ENCODE measurements at places on chromosomes 4 and X.

- DNase-seq: no peak
Observed at GRCh38 chrX:11770320-11770719, 12.3 kb downstream of the MSL3 start.

GRCh38 chrX:3728454-3728853 is 15.0 kb upstream of the PRKX start:
- no peak for DNase-seq

DNA sequence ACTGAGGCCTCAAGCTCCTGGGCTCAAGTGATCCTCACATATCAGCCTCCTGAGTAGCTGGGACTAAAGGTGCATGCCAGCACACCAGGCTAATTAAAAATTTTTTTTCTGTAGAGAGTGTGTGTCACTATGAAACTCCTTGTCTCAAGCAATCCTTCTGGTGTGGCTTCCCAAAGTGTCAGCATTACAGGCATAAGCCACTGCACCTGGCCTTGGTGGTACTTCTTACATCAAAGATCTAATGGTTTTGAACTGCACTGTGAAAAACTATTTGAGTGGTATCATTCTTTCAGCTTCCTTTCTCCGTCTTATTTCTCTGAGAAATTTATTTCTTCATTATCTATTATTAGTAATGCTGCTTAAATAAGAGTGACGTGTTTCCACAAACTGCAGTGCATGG is 98.5 kb downstream of the UNC5C start:
- DNase-seq: no peak

GRCh38 chr4:117637347-117637746 is 396.9 kb upstream of the NDST3 start:
- DNase-seq: no peak

- DNase-seq: no peak
Observed at GRCh38 chrX:8897259-8897658, 96.1 kb upstream of the FAM9A start.

- no peak for DNase-seq
Observed at GRCh38 chr4:188113156-188113555, 3.8 kb upstream of the TRIML2 start.

DNA sequence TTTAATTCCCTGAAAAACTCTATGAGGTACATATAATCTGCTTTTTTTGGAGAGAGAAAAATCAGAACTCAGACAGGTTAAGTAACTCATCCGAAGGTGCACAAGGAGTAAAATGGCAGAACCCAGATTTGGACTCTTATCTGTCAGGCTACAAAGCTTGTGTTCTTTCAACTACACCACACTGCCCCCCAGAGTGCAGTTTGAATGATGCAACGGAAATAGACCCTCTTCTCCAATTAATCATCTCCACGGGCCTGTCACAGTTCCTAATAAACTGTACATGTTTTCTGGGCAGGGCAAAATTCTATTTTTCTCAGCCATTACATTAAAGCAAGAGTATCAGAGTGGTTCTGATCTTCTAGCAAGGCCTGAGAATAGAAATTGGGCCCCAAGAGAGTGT is 35.3 kb upstream of the DCX start:
- no peak for DNase-seq

DNA sequence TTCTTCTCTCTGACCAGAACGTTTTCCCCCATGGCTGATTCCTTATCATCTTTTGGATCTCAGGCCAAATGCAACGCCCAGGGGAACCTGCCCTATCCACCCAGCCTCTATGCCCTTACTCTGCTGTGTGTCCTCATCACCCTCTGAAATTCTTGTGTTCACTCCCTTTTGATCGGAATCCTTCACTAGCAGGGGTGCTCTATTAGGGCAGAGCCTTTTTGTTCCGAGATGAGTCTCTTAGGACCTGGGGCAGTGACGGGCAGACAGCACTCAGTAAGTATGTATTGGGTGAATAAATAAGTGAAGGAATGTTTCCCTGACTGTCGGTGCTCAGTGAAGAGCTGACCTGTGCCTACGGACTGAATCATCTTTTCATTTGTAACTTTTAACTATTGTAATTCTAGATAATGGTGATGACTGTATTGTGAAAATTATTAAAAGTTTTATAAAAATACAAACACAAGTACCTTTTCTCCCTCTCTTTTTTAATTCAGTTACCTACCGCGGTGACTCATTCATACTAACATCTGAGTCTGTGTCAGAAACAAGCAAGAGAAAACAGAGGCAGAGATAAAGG is 4.8 kb upstream of the TENM3 start:
- DNase-seq: no peak
